Inflammatory macrophage treated with lipopolysaccharide for 4 hours (primary cell): ENCODE measurements at places on chromosomes 6 and 20.

DNA sequence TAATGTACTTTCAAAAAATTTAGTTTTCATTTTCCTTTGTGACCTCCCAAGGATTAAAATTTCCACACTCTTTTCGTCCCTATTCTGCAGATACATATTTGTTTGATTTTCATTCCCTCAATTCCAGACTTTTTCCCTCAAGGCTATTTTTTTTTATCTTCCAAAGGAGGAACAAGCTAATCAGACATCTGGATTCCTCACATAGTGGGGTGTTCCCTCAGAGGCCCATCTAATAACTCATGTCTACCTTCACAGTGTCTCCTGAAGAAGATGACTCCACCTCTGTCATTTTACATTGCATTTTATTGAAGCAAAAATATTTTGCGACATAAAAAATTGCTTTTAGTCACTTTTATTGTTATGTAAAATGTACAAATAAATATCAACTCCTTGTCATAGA lies 122.2 kb downstream of the RFPL4B start:
- DNase-seq: no peak

DNA sequence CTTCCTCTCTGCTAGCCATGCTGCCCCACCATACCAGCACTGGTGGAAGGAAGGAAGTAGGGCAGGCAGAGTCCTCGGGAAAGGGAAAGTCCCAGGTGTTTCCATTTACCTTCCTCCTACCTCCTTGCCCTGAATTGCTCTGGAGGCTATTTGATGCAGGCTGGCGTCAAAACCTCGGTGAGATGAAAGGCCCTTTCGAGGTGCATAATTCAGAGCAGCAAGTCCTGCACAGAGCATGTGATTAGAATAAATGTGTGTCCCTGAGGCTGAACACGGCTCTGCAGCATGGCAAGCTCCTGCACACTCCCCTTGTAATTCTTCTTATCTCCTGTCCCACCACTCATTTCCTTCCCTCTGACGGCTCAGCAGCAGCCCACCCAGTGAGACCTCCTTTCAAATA lies 98.7 kb upstream of the LRFN2 start:
- no peak for DNase-seq

DNA sequence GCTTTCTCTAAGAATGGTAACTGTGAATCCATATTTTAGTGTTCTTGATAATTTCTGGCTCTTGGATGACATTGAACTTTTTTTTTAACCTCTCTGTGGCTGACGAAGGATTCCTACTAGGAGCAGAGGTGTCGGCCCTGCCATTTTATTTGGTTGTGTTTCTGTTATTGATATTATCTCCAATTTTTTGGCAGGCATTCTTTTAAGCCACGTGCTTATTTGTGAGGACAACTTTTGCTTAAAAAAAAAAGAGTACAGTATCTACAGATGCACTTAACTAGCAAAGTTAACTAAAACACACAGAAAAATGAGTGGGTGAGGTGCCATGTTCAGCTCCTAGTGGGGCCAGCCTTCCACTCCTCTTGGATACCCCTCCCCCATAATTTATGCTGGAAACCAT lies 1.1 kb downstream of the FANCE start:
- no peak for DNase-seq

DNA sequence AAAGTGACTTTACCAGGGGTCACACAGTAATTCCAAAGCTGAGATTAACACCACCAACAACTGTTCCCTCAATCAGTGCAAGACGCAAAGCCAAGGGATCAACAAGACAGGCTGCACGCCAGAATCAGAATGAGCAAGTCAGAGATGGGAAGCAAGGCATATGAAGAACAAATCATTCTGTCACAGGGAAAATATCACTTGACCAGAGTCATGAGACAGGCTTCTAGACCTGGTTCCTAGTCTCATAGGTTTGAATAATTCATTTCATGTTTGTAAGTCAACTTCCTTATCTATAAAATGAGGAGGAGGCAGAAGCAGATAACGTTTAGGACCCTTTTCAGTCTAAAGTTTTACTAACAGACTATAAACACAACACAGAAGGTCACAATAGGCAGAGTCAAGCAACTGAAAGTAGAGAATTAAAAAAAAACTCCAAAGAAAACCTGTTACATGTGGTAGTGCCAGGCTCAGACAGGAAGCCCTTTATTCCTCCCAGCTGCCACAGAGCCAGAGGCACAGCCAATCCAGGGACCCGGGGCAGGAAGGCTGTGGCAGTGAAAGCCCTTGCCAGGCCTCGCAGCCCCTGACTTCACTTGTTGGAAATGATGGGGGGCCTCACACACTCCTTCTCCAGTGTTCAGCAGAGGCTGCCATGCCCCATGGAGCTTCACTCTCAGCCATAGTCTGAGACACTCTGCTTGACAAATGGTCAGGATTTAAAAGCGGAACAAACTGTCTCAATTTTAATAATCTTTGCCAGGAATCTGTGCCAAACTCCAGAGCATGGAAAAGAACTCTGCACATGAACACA lies 29.2 kb upstream of the DST start:
- DNase-seq: peak; percentile 65

GRCh38 chr20:63461104-63461763 lies 11.2 kb downstream of the KCNQ2 start:
- no peak for DNase-seq

DNA sequence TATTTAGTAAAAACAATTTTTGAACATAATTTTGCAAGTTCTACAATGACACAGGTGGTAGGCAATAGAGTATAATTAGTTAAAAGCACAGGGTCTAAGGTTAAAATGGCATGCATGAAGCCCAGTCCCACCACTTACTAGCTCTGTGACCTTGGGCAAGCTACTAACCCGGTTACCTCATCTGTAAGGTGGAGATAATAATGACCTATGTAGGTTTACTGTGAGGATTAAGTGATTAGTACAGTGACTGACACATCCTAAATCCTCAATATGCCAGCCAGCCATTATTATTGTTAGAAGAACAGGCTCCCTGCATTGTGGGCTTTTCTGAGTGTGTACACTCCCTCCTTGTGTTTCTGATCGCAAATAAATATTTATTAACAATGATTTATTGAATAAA lies 26.2 kb downstream of the ATXN1 start:
- DNase-seq: no peak

GRCh38 chr6:49142421-49143151 lies 320.5 kb downstream of the MMUT start:
- DNase-seq: no peak

DNA sequence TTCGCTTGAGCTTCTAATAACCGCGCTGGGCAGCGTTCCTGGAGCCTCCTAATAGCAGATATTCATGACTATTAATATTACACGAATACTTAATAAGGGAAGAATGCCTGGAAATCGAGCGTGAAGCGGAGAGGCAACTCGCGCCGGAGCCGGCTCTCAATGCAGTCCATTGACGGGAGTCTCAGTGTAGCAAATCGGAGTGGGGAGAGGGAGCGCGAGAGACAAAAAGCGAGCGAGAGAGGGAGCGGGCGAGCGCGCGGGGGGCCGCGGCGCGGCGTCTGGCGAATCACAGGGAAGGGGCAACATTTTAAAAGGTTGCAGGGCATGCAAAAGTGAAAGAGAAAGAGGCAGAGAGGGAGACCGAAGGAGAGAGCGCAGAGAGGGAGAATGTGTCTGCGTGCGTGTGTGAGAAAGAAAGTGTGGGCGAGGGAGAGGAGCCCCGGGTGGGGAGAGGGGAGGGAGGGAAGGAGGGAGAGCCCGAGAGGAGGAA lies 2.9 kb downstream of the TFAP2A start:
- peak; percentile 59 for DNase-seq

DNA sequence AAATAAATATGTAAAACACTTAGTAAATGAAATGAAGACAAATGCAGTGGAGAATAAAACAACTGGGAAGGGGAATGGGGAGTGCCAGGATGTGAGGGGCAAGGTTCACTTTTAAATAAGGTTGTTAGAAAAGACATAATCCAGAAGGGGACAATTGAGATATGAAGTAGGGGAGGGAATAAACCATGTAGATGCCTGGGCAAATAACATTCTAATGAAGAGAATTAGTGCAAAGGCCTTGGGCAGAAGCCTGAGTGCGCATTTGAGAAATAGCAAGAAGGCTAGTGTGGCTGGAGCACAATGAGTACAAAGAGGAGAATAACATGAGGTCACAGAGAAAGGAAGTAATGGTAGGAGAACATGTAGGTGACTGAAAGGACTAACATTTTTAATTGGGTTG lies 2.4 kb downstream of the CEP57L1 start:
- no peak for DNase-seq

GRCh38 chr20:10672624-10673127 lies 1.1 kb downstream of the JAG1 start:
- peak; percentile 69 for DNase-seq

DNA sequence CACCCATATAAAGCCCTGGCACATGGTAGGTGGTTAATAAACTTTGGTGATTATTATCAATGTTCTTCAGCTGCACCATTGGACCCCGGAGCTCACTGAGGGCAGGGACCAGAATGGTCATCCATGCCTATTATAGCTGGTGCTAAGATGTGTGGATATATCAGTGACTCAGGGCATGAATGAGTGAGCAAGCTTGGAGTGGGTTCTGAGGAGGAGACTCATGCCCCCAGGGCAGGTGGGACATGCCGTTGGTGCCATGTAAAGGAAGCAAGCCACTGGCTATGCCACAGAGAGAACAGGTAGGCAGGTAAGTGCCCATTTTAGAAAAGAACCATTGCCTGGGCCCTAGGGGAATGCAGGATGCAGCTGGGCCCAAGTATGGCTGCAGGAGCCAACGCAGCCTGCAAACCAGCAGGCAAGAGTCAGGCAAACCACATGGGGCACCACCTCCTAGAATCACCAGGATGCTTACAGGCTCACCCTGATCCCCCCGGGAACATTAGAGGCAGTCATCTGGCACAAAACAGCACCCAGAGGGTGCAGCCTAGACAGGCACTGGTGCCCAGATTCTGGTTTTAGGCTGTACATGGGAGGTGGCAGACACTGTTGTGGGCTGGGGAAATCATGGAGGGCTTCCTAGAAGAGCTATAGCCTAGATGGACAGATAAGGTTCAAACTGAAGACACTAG lies 23.5 kb downstream of the PLAGL2 start:
- no peak for DNase-seq

DNA sequence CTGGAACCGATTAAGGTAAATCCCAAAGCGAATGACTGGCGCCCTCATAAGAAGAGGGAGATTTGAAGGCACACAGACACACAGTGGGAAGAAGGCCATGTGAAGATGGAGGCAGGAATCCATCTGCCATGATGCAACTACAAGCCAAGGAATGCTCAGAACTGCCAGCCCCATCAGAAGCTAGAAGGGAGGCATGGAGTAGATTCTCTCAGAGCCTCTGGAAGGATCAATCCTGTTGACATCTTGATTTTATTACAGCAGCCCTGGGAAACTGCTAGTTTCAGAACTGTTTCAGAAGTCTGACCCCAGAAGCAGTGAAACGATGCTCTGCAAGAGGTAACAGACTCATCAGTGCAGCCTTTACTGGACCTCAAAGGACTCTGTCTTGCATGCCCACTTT lies 103.5 kb upstream of the GPR6 start:
- no peak for DNase-seq

GRCh38 chr20:5880326-5880725 lies 70.0 kb downstream of the TRMT6 start:
- no peak for DNase-seq

GRCh38 chr6:150616586-150616985 lies 16.9 kb downstream of the PLEKHG1 start:
- no peak for DNase-seq

GRCh38 chr6:167995302-167995701 lies 2.2 kb upstream of the KIF25 start:
- no peak for DNase-seq

DNA sequence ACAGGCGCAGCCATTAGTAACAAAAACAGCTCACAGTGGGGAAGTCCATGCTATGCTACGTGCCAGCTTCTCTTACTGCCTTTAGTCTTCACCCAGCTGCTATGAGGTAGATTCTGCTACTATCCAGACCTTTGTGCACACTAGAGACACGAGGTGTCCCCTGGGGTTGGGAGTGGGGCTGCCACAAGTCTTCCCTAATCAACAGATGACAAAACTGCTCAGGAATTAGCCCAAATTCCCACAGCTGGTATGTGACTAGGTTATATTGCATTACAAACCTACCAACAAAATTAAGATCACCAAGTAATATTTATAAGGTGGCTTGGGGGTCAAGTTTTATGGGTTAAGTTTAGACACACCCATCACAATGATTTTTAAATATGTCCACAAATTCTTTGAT lies 63.3 kb downstream of the PSMB1 start:
- no peak for DNase-seq

DNA sequence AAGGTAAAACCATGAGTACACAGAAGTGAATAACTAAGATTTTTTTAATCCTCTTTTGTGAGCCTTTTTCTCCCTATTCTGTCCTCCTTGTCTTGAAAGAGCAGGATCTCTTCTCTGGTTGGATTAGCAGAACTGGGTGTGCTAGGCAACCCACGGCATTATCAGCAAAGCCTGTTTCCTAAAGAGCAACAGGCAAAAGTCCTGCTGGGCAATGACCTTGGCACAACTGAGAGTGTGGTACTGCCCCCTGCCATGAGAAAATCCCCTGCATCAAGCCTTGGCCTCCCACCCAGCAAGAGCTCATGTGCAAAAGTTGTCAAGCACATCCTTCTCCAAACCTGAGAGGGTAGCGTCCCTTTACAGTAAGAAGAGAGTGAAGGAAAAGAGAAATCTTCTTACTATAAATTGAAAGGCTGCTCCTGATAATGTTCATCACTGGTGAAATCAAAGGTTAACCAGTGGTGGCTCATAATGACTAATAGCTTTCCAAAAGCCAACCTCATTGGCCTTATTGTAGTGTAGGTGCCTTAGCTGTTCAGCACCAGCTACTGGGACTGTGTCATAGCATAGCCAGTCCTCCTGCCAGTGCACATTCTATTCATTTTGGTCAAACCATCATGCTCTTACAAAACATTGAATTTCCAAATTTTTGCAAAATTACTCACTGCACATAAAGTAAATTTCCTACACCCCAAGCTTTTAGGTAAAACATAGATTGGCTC lies 17.1 kb downstream of the KIF6 start:
- DNase-seq: no peak

DNA sequence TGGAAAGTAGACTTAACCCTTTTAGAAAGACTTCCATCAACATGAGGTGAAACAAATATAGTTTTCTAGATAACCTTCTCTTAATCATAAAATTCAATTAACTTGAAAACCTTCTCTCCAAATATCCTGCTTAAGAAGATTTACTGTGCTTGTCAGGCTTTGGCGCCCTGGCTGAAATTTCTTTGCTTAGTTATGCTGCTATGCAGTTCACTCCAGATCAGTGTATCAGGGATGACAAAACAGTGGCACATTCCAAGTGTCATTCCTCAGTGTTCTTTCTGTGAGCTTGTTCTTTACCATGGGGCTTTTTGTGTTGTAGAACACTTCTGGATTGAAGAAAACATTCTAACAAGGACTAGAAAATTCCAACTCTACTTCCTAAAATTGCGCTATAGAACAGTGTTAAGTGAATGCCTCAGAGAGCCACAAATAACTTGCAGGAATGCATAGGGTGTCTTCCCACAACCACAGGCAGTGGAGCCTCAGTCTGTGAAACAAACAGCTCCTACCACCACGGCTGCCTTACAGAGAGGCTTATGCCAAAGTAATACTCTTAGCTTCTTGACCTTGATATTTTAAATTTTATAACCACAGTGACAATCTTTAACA lies 443.6 kb downstream of the CDC5L start:
- no peak for DNase-seq

- no peak for DNase-seq
These were observed 118.1 kb downstream of the FAM120B start for GRCh38 chr6:170424604-170425126.

GRCh38 chr6:140538926-140539325 lies 1164.5 kb upstream of the CITED2 start:
- no peak for DNase-seq
